Kidney epithelial cell (primary cell): ENCODE measurements at places on chromosomes 5 and 9.
A peak's percentile ranks its signal among the peaks of the same experiment; 100 is the strongest.

DNA sequence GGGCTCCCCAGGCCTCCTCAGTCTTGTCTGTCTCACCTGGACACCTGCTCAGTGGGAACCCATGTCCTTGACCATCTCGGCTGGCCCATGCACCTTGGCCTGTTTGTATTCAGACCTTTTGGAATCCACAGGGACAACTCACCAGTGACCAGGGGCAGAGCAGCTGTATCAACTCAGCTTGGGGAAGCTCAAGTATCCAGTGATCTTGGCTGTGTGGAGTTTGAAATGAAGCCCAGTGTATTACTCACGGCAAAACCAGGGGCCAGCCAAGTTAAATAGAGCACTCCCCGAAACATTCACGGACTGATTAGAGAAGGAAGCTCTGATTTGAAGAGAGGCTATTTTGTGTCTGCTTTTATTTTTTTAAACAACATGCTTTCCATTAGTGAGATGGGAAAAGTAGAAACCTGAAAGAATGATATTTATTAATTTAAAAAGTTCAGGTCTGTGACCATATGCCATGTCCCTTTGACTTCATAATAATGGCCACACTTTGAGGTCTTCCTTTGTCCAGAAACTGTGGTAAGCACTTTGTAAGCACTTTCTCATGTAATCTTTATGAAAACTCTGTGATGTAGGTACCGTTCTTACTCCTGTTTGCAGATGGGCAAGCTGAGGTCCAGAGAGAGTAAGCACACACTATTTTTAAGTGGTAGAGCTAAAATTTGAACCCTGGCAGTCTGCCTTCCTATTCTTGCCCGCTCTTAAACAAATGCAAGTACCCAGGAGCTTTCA, 656.5 kb downstream of the BNC2 start:
- DNase-seq = no peak

GRCh38 chr5:61523997-61524396, 191.9 kb downstream of the ZSWIM6 start:
- no peak for DNase-seq

GRCh38 chr9:121566481-121567465, 67.1 kb upstream of the GGTA1 start:
- DNase-seq = no peak

GRCh38 chr5:116699332-116699731, 124.7 kb upstream of the SEMA6A start:
- DNase-seq = no peak

DNA sequence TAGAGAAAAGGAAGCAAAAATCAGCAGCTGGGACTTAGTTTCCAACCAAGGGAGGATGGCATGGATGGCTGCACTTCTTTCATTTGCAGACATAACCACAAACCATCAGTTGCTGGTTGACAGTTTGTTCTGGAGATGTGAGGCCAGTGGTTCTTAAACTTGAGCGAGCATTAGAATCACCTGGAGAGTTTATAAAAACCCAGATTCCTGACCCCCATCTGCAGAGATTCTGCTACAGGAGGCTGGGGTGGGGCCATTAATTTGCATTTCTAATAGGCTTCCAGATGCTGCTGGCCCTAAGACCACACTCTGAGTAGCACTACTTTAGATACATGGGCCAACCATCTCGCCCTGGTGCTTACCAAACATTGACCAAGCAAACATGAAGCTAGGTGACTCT, 60.8 kb downstream of the MARCHF3 start:
- no peak for DNase-seq

GRCh38 chr5:159106569-159107282, 7.0 kb upstream of the EBF1 start:
- no peak for DNase-seq

DNA sequence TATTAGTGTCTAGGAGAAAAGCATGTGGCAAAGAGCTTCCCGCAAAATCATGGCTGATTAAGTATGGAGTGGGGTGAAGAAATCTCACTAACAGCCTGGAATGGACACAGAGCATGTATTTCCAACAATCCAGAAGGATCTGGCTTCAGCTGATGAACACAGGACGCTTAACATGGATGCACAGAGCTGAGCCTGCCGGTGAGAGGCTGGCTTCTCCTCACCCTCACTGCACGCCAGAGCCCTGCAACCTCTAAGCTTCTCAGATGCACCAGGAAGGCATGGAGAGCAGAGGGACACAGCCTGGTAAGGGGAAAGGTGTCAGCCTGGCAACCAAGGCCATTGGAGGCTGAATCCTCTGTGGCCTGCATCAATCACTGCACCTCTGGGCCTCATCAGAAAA, 298.5 kb downstream of the TRIM32 start:
- DNase-seq = no peak

GRCh38 chr5:178564397-178564796, 25.8 kb downstream of the COL23A1 start:
- no peak for DNase-seq

- DNase-seq = no peak
These were observed 69.8 kb upstream of the TNFSF8 start for GRCh38 chr9:115000217-115000639.

DNA sequence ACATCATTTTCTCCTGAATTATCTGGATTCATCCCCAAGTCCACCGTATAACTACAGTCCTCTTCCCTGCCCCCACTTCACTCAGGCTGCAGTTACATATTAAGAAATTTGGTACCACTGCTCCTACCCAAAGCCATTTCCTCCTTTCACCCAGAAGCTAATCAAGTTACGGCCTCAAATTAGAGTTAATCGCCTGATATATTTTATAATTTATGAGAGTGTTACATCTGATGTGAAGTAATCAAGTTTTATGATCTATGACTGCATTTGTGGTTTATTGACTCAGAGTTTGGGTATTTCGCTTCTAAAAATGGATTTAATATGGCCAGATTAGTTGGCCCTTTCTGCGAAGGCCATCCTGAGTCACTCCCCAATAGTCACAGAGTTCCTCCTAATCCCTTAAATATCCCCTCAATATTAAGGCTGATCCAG, 223.6 kb upstream of the KIF2A start:
- DNase-seq = peak; percentile 35

DNA sequence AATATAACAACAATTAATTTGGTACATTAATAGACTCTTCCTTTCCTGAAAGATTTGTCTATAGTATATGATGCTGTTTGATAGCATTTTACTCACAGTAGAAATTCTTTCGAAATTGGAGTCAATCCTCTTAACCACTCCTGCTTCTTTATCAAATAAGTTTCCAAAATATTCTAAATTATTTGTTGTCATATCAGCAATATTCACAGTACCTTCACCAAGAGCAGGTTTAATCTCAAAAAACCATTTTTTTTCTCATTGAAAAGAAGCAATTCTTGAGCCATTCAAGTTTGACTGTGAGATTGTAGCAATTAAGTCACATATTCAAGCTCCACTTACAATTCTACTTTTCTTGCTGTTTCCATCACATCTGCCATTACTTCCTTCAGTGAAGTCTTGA, 83.5 kb upstream of the PRR16 start:
- no peak for DNase-seq

GRCh38 chr5:92023555-92023954, 640.4 kb upstream of the ARRDC3 start:
- no peak for DNase-seq

- DNase-seq = no peak
These were observed 109.4 kb downstream of the MAT2B start for GRCh38 chr5:163614787-163615186.

- DNase-seq = no peak
These were observed 183.1 kb downstream of the C9orf50 start for GRCh38 chr9:129437626-129438323.

GRCh38 chr9:104856413-104856941, 71.5 kb downstream of the ABCA1 start:
- no peak for DNase-seq

DNA sequence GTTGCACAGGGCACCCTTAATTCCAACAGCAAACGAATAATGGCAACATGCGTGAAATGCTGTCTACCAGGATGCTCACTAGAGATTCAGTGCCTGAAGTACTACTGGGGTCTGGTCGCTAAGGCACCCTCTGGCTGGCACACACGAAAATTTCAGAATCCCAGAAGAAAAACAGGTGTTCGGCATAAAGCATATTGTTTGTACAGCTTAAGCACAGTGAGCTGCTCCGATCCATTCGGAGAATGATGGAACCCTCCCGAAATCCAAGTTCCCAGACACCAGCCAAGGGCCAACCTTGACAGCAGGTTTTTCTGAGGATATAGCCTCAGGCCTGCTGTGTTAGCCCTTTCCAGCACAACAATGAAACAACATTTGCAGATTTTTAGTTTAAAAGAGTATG, 61.4 kb upstream of the ALDH1B1 start:
- DNase-seq = no peak

DNA sequence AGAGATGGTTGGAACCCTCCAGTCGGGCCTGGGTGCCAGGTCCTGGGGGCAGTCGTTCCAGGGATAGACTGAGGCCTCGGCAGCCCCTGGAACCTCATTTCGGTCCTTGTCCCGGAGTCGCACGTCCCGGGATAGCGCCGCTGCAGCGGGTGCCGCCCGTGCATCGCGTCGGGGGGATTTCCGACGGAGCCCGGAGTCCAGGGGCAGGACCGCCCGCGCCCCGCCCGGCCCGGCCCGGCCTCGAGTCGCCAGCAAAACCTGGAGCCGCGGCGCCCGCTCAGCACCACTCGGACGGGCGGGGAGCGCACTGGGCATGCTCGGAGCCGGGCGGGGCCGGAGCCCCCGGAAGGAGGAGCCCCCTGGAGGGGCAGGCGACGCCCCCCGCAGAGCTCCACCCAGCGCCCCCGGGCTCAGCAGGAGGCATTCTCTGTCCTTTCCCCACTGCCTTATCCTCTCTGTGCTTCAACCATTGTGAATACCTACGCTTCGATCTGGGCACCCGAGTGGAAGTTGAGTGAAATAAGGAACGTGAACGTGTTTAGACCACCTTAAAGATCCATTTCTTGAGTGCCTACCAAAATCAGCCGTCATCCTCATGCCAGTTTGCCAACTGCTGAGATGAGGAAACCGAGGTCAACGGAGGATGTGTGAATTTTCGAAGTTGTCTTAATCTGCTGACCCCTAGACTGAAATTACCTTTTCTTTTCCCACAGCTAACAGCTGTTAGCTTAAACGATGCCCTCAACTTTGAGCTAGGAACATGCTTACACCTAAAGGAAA, 1.7 kb upstream of the PTPN3 start:
- no peak for DNase-seq

DNA sequence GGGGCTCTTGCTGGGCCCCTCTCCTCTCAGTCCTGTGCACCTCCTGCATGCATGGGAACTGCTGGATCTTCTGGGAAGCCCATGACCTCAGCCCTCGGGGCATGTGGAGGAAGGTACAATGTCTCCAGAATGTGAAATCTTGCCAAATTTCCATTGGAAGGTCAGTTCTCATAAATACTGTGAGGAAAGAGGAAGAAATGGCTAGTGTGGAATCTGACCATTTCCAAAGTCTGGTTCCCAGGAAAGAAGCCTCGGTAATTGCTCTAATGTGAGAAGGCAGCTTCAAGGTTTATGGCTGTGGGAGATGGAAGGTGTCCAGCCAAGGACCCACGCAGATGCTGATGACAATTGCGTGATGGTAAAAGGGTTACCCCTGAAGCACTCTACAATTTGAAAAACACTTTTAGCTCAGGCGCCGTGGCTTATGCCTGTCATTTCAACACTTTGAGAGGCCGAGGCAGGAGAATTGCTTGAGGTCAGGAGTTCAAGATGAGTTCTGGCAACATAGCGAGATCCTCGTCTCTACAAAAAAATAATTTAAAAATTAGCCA, 8.1 kb upstream of the IL17B start:
- DNase-seq = no peak

DNA sequence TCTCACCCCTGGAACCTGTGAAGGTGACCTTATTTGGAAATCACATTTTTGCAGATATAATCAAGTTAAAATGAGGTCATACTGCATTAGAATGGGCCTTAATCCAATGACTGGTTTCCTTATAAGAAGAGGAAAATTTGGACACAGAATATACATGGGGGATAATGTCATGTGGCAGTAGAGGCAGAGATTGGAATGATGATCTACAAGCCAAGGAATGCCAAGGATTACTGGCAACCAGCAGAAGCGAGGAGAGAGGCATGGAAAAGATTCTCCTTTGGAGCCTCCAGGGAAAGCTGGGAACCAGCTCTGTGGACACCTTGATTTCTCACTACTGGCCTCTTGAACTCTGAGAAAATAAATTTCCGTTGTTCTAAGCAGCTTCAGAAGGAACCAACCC, 20.2 kb upstream of the CEP78 start:
- DNase-seq = no peak
